Activated CD8-positive, alpha-beta memory T cell treated with anti-CD3 and anti-CD28 coated beads for 1 hour (primary cell): ENCODE measurements at places on chromosomes 16 and 17.

- DNase-seq, result no peak
These were observed 11.7 kb upstream of the SP2 start for GRCh38 chr17:47884427-47884740.

DNA sequence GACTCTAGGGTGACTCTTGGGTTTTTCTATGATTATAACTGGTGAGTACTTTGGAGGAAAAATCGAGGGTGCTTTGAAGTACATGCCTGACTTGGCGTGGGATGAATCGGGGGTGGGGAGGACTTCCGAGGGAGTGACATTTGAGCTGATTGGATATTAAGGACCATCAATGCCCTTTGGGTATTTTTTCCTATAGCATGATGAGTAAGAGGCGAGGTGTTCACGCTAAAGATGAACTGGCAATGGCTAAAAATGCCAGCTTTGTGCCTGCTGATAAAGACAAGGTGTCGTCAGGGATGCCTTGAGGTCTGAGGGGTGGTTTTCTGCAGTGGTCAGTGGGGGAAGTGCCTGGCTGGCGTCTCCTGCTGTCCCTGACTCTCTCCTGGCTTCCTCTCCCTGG lies 25.3 kb downstream of the USP43 start:
- DNase-seq, result no peak

GRCh38 chr16:89712274-89712781 lies 8.4 kb downstream of the VPS9D1 start:
- DNase-seq, result no peak

- DNase-seq, result no peak
These were observed 15.9 kb downstream of the TBX2 start for GRCh38 chr17:61415374-61416210.

GRCh38 chr17:60039114-60039846 lies 39.4 kb downstream of the HEATR6 start:
- no peak for DNase-seq

GRCh38 chr16:17149904-17150483 lies 320.8 kb downstream of the XYLT1 start:
- DNase-seq, result no peak

DNA sequence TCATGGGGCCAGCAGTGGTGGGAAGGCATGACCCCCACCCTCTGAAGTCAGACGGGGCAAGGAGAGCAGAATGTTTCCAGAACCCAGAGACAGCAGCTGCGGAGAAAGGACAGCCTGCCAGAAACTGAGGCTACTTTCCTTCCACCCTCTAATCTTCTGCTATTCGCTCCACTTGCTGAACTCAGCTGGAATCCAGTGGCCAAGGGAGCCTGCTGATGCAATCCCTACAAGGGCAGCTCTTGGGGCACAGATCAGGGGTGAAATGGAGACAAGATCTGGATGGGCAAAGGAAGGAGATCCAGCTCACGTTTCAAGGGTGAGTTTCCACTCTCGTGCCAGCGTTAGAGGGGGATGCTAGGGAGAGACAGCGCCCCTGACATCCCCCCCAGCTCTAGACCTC lies 479.1 kb downstream of the SLC39A11 start:
- DNase-seq, result no peak

- no peak for DNase-seq
These were observed 338.3 kb downstream of the BCAS3 start for GRCh38 chr17:61015966-61016365.

DNA sequence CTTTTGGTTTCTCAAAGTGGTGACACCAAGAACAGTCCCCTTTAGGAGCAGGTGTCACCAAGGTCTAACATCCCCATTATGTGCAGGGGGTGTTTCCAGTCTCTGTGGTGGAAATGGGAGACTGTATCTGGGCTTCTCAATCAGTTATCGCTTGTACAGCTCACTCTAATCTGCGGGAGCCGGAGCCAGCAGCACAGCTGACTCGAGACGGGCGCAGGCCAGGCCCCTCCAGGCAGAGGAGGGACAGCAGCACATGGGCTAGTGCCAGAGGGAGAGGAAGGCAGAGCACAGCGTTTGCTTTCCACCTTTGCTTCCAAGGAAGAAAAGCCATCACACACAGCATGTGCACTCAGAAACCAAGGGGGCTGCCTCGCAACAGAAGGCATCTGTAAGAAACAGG lies 91.2 kb upstream of the CREBBP start:
- DNase-seq, result no peak

DNA sequence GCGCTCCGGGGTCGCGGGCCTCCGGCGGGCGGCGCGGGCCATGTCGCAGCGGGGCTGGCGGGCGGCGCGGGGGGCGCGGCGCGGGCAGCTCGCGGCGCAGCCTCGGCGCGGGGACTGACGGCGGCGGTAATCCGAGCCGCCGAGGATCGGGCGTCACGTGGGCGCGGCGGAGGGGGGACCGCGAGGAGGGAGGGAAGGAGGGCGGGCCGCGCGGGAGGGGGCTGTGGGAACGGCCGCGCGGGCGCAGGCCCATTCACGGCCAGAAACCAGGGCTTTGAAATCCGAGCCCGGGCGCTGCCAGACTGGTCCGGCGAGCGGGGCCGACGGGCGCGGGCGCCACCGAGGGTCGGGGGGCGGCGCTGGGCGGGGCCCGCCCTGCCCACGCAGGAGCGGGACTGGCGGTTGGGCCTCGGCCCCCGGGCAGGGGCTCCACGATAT lies at the start of gene MTSS2:
Gene MTSS2 (minus strand): TSS at position 116 of the 438 bp plus-strand sequence. CDS start 262 bp downstream, outside the sequence.
- no peak for DNase-seq

- DNase-seq, result no peak
These were observed 2.1 kb upstream of the HES7 start for GRCh38 chr17:8125947-8126490.

- DNase-seq, result no peak
These were observed 3.2 kb downstream of the CBX4 start for GRCh38 chr17:79835953-79836509.

GRCh38 chr16:86798247-86799041 lies 220.1 kb downstream of the FOXL1 start:
- DNase-seq, result no peak

- no peak for DNase-seq
These were observed 43.1 kb downstream of the SCNN1G start for GRCh38 chr16:23225634-23226033.

GRCh38 chr17:56723421-56723820 lies 110.3 kb downstream of the C17orf67 start:
- no peak for DNase-seq

DNA sequence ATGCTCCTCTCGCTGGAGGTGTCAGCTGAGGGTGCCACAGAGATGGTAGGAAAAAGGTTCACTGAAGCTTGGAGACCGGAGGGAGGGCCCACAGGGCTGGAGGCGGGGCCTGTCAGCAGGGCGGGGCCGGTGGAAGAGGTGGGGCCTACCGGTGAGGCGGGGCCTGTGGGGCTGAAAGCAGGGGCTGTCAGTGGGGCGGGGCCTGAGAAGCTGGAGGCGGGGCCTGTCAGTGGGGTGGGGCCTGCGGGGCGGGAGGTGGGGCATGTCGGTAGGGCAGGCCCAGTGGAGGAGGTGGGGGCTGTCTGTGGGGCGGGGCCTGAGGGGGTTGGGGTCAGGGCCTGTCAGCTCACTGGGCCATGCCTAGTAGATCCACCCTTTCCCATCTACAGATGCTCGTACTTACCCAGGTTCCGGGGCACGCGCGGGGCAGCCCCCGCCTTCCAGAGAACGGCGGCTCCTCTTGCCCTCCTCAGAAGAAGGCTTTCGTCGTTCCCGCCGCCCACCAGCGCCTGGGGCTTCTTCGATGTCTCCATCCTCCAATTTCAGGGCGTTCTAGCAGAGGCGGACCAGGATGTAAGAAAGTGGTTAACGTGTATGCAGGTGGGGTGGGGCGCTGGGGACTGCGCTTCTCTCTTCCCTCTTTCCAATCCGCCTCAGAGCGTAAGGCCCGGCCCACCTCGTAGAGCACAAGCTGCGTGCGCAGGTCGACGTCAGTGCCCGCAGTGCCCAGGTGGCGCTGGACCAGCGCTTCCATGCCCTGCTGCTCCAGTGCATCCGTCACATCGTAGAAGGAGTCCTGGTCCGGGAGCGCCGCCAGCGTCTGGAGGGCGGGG lies 9.8 kb downstream of the TMEM208 start:
- no peak for DNase-seq

DNA sequence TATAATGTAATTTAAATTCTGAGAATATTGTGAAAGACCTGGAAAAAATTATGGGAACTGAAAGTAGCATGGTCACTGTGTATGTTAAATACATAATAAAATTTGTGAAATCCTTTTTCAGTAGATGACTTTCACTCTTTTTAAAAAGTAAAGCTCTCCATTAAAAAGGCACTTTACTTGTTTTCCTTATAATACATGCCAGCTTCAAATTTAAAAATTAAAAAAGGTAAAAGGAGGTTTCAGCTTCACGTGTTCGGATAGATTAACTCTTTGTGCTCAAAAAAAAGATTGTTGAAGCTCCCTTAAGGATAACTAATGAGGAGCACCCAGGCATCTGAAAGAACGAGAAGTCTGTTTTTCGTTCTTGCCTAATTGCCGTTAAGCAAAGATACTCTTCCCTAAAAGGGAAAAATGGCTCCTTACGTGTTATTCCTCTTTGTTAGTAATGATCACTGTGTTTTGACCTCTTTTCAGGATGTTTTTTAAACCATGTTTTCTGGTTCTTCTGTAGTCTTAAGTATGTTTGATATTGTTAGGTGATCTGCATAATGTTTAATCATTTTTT lies 87.8 kb downstream of the TUBD1 start:
- DNase-seq, result no peak

GRCh38 chr16:56929639-56930038 lies 2.3 kb upstream of the HERPUD1 start:
- no peak for DNase-seq

GRCh38 chr16:84791088-84791487 lies 28.7 kb upstream of the CRISPLD2 start:
- no peak for DNase-seq

DNA sequence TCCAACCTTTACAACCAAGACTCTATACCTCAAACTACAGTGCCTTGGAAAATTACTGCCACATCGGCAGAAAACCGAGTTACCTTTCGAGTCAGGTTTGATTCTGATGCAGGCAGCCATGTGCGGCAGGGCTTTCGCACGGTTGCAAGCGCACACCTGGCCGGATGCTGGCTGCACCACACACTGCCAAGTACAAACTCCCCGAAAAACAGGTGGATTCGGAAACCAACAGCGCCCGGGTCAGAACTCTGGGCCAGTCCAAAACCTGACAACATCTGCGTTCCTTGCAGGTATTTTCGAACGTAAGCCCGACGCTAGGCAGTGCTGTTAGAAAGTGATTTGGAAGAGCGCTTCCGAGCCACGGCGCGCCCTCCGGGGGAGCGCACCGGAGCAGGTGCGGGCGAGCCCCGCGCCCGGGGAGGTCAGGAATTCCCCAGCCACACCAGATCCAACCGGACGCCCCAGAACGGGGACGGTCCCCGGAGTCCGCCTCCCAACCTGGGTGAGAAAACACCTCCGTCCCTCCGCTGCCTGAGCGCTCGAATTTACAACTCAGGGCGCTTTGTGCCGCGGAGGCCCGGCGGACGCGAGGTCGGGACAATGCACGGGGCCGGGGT lies 1.2 kb downstream of the USP7 start:
- DNase-seq, result no peak

- no peak for DNase-seq
These were observed 96.6 kb downstream of the KIF2B start for GRCh38 chr17:53919356-53919755.

GRCh38 chr16:57993897-57994296 lies 6.6 kb downstream of the ZNF319 start:
- no peak for DNase-seq

GRCh38 chr17:35087731-35088355 lies 24.3 kb upstream of the RFFL start:
- DNase-seq, result no peak

GRCh38 chr17:50359005-50359699 lies 13.2 kb downstream of the XYLT2 start:
- DNase-seq, result no peak

DNA sequence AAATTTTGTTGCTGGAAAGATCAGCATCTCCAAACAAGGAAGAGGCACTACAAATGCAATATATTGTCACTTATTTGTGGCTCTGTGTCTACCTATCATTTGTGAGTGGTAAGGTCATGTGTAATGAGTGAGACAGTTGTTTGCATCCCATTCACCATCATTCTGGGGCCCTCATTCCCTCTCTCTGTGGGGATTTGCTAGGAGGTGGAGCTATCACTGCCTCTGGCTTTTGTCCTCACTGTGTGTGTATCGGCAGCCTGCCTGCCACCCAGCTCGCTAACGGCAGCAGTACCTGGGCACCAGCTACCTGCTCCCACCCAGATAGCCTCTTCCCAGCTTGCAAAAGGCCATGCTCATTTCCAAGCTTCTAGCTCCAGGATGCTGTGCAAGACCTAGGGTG lies 379.2 kb upstream of the ZFHX3 start:
- no peak for DNase-seq

GRCh38 chr17:81917565-81918332 lies at the start of gene SIRT7:
TSS of gene SIRT7 (minus strand) at chr17:81918176. CDS start at chr17:81918131, 45 bp downstream.
- peak; percentile 74 for DNase-seq

GRCh38 chr17:47736501-47737495 lies 3.8 kb downstream of the TBX21 start:
- DNase-seq, result no peak

DNA sequence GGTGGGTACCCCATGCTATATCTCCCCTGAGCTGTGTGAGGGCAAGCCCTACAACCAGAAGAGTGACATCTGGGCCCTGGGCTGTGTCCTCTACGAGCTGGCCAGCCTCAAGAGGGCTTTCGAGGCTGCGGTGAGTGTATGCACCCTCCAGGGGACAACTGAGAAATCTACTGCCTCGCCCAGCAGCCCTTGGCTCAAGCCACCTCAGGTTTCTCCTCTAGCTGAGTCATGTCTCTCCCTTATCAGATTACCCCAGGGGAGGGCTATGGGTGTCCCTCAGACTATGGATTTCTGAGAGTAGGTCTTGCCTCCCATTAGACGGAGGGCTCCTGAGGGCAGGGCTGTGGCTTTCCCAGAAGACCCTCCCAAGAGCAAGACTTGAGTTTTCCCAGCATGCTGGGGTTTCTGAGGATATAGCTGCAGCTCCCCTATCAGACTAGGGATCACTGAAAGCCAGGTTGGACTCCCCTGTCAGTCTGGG lies 6.7 kb downstream of the NEK8 start:
- DNase-seq, result no peak
